ENCODE measurements at places on chromosomes 1 and 21.

DNA sequence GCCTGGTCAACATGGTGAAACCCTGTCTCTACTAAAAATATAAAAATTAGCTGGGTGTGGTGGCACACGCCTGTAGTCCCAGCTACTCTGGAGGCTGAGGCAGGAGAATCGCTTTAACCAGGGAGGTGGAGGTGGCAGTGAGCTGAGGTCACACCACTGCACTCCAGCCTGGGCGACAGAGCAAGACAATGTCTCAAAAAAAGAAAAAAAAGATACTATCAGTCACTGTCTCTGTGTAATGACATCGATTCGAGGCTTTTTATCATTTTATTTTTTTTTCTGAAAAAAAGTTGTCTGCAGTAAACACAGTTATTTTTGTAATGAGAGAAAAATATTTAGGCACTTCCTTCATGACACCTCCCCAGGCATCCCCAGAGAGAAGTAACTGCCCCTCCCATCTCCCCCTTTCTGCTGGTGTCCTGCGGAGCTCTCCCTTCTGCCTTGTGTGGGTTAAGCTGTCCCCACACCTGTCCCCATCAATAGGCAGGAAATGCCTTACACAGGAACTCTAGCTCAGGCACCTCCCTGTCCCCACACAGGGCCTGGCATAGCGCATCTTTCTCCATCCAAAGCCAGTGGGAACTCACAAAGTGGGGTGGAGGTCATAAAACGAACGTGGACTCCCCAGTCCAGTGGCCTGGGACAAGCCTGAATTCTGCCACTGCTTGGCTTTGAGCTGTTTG is 132.0 kb downstream of the SYF2 start:
- peak; percentile 40 for DNase-seq

DNA sequence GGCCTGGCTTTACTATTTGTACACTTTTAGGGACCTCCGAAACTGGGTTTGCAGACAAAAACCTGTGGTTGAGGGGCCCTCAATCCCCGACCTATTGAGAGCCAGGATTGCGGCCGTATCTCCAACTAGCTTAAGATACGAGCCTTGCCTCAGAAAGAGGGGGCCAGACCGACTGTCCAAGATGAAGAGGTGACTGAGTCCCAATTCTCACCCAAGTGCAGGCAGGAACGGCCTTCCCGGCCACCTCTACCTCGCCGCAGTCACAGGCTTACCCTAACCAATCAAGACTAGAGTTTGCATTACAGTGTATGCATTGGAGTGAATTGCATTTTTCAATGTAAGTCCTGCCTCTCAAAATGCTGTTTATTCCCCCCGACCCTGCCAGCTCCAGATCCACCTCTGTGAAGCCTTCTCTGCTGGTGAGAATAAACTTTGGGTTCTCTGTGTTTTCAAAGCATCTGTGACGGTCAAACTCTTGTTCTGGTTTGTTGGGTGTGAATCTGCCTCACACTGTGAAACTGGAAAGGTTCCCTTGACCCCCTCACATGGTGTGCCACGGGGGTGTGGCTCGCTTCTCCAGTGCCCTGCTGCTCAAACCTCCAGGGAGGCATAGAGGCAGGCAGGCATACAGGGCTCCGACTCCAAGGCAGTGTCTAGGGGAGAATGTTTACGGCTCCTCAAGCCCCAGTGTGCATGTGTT is 62.2 kb upstream of the WLS start:
- no peak for DNase-seq

GRCh38 chr1:228381356-228381755 is 25.3 kb downstream of the TRIM11 start:
- DNase-seq = no peak

DNA sequence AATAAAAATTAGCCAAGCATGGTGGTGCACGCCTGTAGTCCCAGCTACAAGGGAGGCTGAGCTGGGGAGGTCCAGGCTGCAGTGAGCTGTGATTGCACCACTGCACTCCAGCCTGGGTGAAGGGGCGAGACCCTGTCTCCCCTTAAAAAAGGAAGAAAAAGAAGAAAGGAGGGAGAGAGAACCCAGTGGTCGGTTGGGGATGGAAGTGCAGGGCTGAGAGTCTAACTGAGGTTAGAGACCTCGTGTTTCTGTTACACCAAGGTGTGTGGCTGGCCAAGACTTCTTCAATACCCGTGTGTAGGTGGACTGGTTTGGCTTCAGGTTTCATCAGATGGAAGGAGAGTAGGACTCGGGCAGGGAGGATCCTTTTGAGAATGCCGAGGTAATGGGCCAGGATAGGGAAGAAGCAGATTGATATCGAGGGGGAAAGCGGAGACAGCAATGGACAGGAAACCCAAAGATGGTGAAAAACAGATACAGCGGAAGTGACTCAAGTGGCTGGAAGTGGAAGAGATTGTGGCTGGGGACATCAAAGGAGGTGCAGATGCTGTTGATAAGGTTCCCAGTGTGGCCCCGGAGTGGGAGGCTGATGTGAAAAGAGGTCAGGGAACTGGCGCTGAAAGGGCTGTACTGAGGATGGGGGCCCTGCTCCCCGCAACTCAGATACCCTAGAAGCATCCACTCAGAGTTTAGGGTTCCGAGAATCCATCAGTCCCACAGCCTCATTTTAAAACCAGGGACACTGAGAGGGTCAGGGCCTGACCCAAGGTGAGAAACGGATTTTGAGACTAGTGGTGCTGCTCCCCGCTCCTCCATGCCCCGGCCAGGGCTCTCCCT is 681 bp upstream of the UBXN10 start:
- peak; percentile 78 for DNase-seq

DNA sequence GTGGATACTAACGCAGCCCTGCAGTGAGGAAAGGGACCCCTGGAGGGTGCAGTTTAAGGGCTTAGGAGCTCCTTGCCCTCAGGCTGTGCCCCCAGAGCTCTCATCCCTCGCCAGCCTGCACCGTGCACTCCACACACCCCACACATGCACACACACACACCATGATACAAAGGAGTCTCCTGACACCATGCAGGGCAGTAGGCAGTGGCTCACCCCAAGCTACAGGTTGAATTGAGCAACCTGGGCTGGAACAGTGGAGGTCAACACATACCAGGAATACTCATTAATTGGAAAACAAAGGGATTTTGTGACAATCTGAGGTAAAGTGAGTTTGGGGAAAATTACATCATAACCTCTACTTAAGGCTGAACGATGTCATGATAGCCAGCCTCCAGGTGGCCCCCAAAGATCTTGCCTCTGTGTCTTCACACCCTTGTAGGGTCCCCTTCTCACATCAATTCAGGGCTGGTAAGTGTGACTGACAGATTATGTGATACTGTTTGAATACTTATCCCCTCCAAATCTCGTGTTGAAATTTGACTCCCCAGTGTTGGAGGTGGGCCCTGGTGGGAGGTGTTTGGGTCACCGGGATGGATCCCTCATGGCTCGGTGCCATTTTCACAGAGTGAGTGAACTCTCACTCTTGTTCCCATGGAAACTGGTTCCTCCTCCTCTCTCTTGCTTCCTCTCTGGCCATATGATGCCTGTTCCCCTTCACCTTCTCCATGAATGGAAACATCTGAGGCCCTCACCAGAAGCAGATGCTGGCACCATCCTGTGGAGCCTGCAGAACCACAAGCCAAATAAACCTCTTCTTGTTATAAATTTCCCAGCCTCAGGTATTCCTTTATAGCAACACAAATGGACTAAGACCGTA is 111.0 kb upstream of the RAB4A start:
- no peak for DNase-seq

DNA sequence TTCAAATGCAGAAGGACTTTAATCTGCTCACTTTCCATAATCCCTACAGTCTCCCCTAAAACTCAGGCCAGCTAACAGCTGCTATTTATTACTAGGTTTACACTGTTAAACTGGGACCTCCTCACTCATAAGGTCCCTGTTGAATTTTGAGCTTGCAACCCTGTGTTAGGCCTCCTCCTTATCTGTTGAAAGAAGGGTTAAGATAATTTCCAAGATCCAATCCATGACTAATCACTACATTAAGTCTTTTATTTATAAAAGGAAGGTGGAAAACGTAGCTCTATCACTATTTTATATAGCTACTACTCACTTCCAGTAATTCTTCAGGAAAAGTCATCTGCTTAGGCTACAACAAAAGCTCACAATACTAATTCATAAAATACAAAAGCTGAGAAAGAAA is 79.5 kb downstream of the EVI5 start:
- DNase-seq = peak; percentile 4

- no peak for DNase-seq
Observed at GRCh38 chr1:240763771-240764170, 151.8 kb upstream of the GREM2 start.

DNA sequence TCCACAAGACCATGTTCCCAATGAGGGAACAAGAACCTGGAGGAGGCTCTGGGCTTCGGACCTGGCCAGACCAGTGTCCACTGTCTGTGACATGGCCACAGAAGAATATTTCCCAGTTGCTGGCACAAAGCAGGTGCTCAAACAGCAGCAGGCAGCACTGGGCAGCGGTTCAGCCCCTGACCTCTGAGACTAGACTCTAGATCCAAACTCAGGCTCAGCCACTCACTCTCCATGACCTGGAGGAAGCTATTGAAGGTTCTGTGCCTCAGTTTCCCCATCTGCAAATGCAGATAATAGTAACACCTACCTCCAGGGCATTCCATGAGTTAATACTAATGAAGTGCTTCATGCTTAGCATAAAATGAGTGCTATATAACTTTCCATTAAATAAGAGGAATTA is 8.0 kb downstream of the TMPRSS2 start:
- no peak for DNase-seq

GRCh38 chr1:179808503-179808902 is 65.4 kb downstream of the FAM163A start:
- no peak for DNase-seq

- no peak for DNase-seq
Observed at GRCh38 chr1:26189751-26190275, 589 bp upstream of the CATSPER4 start.

DNA sequence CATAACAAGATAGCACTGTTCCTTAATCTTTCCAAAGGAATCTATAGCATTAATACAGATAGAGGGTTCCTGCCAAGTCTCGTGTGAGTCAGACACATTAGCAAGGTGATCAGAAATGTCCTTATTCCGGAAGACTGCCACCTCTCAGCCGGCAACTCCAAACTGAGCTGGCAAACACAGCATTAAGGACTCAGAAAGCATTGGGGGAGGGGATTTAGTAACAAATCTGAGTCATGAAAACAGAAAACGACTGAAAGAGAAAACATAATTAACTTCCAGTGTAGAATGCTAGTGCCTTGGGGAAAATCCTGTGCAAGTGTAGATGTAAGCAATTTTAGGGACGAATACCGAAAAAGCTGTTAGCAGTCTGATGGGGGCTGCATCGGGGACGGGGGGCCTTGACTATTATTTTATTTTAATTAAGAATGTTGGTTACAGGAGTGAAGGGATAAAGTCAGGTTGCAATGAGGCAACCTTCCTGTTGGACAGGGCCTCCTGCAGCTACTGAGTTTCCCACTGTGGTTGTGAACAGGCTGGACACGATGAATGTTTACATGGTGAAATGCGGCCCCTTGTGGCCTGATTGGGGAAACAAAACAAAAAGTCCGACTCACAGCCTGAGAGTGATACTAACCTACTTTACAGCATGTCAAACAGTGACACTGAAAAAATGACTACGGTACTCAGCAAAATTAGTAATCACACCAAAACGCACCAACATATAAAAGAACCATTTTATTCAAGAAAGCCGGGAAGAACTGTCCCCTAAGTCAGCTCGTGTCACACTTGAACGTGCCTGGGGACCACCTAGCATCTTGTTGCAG is 20.7 kb downstream of the MIS18A start:
- peak; percentile 82 for DNase-seq

DNA sequence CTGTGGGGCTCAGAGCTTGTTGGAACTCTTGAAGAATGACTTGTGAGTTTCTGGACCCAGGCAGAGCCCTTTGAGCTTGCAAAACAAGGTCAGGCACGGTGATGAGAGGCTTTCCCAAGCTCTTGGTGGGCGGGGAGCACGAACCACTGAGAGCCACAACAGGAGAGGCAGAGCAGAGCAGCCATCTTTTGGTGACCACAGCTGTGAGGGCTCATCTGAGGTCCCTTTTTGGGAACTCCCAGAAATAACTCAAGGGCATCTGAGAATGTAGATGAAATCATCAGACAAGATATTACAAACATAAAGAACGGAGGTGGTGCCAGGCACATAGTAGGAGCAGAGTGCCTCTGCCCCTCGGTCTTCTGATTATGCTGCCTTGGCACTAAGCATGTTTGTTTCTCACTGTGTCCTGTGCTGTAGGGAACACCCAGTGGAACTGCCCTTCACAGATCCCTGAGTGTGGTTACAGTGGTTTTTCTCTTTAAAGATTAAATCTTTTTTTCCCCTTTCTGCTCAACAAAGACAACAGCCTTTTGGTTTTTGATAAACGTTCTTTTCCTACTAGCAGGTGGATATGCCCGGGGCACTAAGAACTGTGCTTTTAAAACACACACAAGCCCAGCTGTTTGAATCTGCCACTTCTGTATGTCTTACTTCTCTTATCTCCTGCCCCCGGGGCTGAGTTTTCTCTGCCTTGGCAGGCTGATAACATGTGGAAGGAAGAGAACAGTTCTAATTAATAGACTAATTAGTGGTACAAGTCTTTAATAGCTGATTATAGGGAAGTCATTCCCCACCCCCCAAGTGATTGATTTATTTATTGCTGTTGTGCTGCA is 37.7 kb downstream of the CD34 start:
- DNase-seq = peak; percentile 89

GRCh38 chr1:235838021-235838420 is 28.7 kb downstream of the LYST start:
- no peak for DNase-seq

DNA sequence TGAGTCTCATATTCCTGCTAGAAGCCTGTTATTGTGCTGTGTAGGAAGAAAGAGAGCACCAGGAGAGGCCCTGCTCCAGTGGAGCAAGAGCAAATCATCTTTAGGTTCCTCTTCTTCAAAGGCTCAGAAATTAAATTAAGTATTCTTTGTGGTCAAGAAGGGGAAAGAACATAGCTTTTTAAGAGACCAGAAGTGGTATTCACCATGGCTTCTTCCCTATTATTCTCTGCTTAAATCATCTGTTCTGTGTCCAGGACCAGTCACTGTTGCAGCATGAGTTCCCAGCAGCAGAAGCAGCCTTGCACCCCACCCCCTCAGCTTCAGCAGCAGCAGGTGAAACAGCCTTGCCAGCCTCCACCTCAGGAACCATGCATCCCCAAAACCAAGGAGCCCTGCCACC is 1.1 kb downstream of the SPRR1B start:
- peak; percentile 4 for DNase-seq

- DNase-seq = no peak
Observed at GRCh38 chr1:191971447-191971846, 186.8 kb upstream of the RGS18 start.

- DNase-seq = no peak
Observed at GRCh38 chr21:41653954-41654491, 112.8 kb downstream of the RIPK4 start.

DNA sequence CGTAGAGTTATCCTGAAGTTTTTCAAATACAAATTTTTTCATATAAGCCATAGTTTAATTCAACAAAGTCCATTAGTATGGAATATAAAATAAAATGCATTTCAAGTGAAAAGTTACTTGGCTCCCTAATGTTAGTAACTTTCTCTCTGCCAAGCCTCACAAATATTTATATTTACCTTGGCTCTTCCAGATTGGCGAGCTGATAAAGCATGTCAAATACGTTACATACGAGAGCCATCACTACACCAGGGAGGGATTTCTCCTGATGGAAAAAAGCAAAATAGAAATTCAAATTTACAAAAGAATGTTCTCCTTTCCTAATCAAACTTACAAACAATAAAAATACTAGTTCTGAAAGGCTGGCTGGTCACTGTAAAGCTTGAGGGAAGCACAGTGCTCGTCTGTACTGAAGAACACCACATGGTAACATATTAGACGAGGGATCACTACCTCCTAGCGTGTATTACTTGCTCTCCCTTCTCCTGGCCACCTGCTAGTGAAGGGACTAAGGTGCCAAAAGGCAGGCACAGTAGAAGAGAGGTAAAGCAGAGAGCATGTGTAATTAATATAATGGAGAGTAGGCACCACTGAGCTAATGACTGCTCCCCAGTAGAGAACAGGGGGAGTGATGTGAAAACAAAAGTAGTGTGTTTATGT is 80.9 kb downstream of the USP24 start:
- DNase-seq = no peak

Data from NB4 (cell line).